Kidney epithelial cell (primary cell): ENCODE measurements at places on chromosomes 16 and 17. TPM values are rescaled to one million over a fixed set of nuclear protein-coding genes. Genes with fewer than 3 reads are reported as not detected.

ABHD15 gene
- 6.4 and 8.3 TPM in 2 replicates for total RNA-seq

HOXB8 gene
- 7.2 and 7.5 TPM in 2 replicates for total RNA-seq

ZNF385C gene
- total RNA-seq = 0.04 and 0.34 TPM in 2 replicates

CES5A gene
- not detected in 2 replicates for total RNA-seq

ACBD4 gene
- total RNA-seq = 7.1 and 8.2 TPM in 2 replicates

CPHXL2 gene
- not detected in 2 replicates for total RNA-seq

AIPL1 gene
- total RNA-seq = not detected in 2 replicates

RTN4RL1 gene
- 0.14 TPM in 1 of 2 replicates, not detected in the other for total RNA-seq

SCNN1G gene
- total RNA-seq = not detected in 2 replicates

TERB1 gene
- 0.27 TPM in 1 of 2 replicates, not detected in the other for total RNA-seq

MOSMO gene
- 8.5 and 15.2 TPM in 2 replicates for total RNA-seq

TEX19 gene
- total RNA-seq = not detected in 2 replicates

PRKAR1A gene
- total RNA-seq = 232 and 233 TPM in 2 replicates

SRCIN1 gene
- total RNA-seq = 0.27 and 0.84 TPM in 2 replicates

GRCh38 chr16:398561-399339, 1.8 kb downstream of the NME4 start:
- no peak for DNase-seq

- DNase-seq = no peak
These were observed 17.2 kb downstream of the CD300LB start for GRCh38 chr17:74513987-74514631.

DNA sequence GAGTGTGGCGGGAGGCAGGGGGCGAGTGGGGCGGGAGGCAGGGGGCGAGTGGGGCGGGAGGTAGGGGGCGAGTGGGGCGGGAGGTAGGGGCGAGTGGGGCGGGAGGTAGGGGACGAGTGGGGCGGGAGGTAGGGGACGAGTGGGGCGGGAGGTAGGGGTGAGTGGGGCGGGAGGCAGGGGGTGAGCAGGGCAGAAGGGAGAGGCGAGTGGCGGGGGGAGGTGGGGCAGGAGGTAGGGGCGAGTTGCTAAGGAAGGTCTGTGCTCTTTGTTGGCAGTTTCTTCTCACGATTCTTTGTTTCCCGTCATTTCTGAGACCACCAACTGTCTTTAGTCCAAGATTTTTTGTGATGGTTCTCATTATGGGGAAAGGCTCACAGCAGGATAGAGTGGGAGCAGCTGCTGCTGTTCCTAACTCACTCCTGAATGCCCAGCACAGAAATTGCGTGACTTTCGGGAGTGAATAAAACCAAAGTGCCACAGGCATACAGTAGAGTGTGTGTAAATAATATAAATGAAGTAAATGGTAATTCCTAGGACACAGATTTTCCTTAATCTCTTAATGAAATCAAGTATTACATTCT, 44.7 kb downstream of the COG7 start:
- no peak for DNase-seq

DNA sequence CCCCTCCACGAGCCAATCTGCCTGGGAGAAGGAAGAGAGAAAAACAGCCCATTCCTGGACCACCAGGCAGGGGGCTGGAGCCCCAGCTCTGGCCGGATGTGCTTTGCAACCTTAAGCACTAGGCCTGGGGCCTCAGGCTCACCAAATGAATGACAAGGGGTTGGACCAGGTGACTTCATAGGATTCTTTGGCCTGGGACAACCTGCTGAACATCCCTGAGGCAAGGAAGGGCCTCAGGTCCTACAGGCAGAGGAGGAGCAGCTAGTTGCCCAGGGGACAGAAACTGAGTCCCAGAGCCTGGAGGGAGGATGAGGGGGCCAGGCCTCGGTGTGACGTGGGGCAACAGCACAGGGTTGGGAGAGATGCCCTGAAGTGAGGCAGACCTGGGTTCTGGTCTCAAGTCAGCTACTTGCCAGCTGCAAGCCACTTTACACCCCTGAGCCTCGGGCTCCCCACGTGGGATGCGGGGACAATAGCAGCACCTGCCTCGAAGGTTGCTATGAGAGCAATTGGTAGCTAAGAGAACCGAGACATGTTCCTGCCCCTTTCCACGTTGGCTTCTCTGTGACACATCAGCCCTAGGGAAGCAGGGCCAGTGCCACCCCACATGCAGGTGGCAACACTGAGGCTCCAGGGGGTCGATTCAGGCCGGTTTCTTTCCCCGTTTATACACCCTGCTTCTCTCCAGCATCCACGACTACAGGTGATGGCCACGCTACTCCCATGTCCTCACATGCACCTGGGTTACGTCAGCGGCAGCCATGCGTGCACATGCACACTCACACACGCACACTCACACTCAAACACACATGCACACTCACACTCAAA, 42.6 kb downstream of the CFAP20 start:
- DNase-seq = no peak

- DNase-seq = no peak
These were observed 5.7 kb upstream of the ZNF469 start for GRCh38 chr16:88376835-88377726.

DNA sequence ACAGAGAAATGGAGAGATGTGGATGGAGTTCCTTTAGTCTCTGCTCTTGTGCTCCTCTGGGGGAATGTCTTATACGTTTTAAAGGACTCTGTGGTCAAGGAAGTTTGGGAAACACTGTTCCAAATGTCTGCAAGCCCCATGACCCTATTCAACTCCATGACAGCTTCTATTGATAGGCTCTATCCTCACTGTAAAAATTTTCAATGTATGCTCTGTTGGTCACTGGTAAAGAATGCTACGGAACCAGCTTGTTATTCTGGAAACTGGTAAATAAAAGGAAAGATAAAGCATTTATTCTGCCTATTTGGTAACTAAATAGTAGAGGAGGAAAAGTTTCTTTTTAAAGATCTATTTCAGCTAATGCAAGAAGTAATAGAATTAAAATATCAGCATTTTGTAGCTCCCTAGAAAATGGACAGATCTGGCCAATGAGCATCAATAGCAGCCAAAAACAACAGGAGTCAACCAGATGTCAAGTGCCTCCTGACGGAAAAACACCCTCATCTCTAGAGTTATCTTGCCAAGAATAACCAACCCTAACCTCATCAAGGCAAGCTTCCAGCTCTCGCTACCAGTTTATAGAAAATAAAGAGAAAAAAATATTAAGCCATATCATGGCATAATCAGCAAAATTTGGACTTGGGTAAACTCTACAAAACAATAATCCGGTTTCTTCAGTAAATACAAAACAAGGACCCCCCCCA, 16.1 kb downstream of the GDE1 start:
- no peak for DNase-seq

GRCh38 chr17:42130310-42130936, 7.8 kb downstream of the HSPB9 start:
- no peak for DNase-seq

- no peak for DNase-seq
These were observed 2.0 kb downstream of the NCBP3 start for GRCh38 chr17:3843935-3844516.

GRCh38 chr17:18102640-18103039, 5.9 kb upstream of the MYO15A start:
- DNase-seq = no peak
